Progenitor cell of endocrine pancreas (in vitro differentiated cells): ENCODE measurements at places on chromosomes 1 and 21.

- DNase-seq, result no peak
Observed at GRCh38 chr1:178938101-178938958, 67.5 kb upstream of the ANGPTL1 start.

GRCh38 chr1:51712590-51712989 is 95.7 kb downstream of the OSBPL9 start:
- DNase-seq, result no peak

- DNase-seq, result no peak
Observed at GRCh38 chr21:30981403-30981802, 56.9 kb downstream of the KRTAP19-8 start.

- DNase-seq, result no peak
Observed at GRCh38 chr1:31366796-31367195, 6.1 kb downstream of the FABP3 start.

GRCh38 chr1:225754940-225755641 is 22.5 kb upstream of the SRP9 start:
- no peak for DNase-seq
